Activated CD4-positive, CD25-positive, alpha-beta regulatory T cell (primary cell): ENCODE measurements at places on chromosomes 6 and 20.

DNA sequence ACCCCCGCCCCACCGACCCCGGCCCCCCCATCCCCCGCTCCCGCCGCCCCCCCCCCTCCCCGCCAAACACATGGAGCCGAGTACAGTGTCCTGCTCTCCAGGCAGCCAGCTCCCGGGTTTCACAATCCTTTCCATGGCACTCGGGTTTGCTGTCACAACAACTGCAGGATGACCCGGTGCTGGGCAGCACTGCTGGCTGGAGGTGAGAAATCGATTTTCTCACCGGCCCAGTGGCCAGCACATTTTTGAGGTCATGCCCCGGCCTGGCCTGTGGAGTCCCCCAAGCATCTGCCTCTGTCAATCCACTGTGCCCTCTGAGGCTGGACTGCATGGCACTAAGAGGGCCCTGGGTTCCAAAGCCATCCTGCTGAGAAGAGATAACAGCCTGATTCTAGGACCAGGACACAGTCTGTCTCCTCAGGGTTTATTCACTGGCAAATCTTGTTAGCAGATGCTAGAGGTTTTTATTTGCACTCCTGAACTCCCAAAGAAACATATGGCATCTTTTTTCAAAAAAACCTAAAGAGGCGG lies 129.5 kb downstream of the NFATC2 start:
- no peak for DNase-seq

DNA sequence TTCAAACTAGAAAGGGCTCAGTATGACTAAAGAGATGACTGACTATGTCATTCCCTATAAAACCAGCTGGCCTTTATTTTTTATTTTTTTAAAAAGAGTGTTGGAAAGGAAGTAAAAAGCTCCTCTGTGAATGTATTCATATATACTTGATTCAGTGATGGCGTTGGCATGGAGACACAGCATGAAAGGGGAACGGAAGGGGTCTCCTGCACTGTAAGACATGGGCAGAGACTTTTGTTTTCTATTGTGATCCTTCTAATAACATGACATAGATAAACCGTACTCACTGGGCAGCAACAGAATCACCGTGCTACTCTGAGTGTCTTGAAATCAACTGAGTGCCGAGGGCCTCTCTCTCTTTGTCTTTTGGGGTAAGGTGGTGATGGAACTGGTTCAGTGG lies 228.1 kb upstream of the RIN2 start:
- DNase-seq, result no peak

GRCh38 chr20:62770111-62770910 lies 26.0 kb upstream of the MRGBP start:
- no peak for DNase-seq

DNA sequence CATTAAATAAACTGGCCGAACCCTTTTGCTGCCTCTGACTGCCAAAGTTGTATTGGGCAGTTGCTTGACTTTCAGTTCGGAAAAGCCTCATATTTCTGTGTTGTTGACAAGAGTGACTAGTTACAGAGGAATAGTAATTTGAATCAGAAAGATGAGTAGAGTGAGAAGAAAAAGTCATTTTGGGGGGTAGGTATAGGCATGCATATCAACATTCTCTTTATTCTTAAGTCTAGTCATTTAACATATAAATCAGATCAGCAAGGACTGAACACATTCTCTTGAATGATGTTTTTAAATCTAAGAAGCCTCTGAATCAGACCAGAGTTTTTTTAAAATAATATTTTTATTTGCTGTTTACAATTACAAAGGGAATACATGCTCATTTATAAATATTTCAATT lies 4.9 kb upstream of the LMBRD1 start:
- DNase-seq, result no peak

DNA sequence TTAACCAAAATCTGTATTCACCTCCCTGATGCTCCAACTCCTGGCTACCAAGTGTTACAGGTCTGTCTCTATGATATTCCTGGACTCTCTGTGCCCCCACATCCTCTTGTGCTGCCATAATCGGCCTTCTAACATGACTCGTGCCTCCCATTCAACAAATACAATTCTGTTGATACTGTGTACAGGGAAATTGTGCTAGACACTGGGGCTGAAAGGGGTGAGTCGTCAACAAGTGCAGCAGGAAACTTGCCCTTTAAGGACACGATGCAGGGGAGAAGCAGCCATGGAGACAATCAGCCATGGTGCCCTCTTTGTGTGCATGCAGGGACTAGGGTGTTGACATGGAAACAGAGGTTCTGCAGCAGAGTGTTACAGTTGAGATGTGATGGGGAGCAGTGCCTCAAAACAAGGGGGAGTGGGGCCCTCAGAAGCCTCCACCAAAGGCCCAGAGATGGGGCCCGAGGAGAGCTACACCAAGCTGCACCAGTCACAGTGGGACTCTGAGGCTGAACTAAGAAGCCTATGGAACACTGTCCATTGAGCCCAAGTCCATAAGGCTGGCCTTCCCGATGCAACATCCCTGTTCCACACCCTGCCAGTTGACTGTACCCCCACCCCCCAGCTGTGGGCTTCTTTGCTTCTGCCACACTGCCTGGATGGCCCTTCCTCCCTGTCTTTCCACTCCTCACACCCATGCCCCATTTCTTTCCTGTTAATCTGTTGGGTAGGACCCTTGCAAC lies 3.1 kb downstream of the PCED1A start:
- no peak for DNase-seq

DNA sequence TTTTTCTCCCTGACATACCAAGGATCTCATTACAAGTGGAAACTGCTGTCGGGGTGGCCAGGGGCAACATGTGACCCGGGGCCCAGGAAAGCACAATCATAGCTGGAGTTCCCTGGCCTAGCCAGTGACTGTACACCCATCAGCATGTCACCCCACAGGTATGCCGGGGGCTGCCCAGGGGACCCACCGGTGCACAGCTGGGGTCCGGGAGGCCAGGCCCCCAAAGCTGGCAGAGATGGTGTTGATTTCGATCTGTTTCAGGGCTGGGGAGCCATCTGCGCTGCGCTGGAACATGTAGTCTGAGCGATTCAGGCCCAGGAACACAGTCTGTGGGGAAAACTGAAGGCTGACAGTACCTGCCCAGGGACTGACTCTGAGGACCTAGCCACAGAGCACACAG lies 13.3 kb downstream of the GSS start:
- DNase-seq, result no peak

DNA sequence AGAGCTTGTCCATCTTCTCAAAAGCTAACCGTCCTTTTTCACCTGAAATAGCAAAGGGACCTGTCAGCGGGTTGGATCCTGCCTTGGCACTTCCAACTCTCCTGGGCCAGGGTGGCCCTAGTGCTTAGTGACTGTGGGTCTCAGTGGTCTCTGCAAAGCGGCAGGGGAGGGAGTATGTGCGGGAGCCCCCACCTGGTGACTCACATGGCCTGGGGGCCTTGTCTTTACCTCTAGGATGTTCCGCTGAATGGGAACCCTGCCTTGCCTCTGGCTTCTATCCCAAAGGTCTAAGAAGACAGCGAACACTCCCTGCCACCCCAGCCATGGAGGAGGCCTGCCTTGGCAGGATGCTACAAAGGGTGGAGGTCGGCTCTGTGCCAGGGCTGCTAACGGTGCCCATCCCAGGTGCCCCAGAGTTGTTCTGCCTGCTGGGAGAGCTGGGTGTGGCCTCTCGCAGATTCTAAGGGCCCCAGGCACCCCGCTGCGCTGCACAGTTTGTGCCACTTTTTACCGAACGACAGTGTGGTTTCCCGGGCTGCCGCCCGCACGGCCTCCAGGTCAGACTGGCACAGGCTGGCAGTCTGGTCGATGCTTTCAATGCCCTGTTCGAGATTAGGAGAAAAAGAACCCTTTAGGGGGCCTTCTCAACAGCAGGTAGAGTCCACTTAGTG lies 77.2 kb downstream of the PTPN1 start:
- DNase-seq, result no peak

GRCh38 chr6:15515660-15516375 lies 147.0 kb downstream of the DTNBP1 start:
- DNase-seq, result no peak

DNA sequence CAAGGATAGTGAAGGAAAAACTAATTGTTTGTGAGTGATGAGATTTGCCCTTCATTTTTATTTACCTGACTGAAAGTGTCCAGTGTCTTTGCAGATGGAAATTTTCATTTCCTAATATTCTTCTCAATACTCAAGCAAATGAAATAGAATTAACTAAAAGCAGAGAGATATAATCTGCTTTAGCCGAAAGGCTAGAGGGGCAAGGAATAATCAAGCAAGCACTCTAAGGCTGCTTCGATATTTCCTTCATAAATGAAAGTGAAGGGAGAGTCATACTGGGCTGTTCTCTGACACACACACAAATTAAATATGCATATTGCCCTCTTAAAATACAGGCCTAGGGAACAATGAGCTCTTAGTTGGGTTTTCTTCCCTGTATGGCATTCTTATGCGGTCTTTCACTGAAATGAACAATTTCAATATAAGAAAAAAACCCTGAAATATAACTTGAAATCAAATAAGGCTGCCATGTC lies 47.5 kb upstream of the POPDC3 start:
- no peak for DNase-seq

DNA sequence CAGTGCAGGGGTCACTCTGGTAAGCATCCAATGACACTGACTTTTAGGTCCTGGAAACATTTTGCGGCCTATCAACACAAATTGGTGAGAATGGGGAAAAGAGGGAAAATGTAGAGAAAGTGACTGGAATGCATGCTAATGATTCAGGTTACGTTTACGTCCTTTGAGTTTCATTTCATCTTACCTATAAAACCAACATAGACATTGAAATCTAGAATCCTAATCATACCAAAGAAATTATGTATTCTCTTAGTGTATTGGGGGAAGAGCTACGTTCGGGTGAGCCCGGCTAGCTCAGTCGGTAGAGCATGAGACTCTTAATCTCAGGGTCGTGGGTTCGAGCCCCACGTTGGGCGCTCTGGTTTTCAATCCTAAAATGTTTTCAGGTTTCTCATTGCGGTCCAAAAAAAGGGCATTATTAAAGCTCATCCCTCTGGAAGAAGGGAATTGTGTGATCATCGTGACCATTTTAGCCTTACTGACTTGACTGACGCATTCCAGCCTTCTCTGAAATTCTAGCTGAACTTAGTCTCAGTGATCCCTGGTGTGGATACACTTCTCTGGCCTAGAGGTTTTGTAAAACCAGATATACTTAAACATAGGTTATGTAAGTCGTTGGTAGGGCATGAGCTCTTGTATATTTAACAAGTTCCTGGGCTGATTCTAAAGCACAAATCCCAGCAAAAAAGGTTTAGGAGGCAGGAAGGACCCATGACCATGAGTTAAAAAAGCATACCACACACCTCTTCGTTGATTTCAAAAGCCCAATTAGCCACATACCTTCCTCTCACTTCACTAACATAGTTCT lies 18.3 kb downstream of the HMGN4 start:
- peak; percentile 15 for DNase-seq

DNA sequence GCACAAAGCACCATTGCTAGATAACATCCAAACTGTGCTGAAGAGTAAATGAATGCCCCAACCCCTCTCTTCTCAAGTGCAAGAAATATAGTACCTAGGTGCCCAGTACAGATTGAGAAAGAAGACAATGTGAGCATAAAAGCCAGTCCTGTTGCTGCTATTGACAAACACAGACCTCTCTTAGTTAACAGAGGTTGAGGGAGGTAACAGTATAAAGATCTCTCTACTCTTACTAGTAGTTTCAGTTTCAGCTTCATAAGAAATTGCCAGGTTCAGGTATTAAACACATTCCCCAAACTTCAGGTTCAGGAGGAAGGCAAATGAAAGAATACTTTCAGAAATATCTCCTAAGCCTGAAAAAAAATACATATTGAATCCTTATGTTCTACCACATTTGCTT lies 31.4 kb downstream of the TBC1D32 start:
- DNase-seq, result no peak

- DNase-seq, result no peak
These were observed 117.6 kb downstream of the PERP start for GRCh38 chr6:137989664-137990063.

- no peak for DNase-seq
These were observed 124.3 kb downstream of the SCML4 start for GRCh38 chr6:107699697-107700325.

- DNase-seq, result no peak
These were observed 60.8 kb upstream of the TMEM30A start for GRCh38 chr6:75345413-75345812.

DNA sequence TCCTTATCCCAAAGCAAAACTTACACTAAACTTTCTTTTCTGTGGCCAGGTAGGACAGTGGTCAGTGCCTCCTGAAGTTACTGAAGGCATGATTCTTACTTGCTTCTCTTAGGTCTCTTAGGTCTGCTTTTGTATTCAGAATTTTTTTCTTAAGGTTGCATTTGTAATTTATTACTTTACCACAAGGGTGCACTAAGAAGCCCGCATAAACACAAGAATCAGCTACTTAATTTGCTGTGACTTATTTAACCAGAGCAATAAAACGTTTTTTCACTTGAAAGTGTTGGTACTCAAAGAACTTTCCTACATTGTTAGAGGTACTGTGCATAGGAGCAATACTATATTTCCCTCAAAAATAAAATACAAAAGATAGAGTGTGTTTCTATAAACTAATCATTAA lies 75.4 kb upstream of the LAMA2 start:
- DNase-seq, result no peak

DNA sequence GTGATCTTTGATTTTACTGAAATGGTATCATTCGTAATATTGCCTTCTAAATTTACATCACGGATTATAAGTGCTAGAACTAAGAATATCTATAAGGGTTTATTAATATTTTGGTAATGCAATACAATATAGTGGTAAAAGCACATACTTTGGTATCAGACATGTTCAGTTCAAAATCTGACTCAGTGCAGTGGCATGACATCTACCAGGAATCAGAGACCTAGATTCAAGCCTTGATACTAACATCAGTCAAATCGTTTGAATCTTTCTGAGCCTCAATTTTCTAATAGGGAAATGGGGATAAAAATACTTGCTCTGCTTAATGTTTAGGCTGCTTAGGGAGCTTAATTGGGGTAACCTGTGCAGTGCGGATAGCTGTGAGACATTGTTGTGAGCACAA lies 488.0 kb downstream of the BCKDHB start:
- no peak for DNase-seq

DNA sequence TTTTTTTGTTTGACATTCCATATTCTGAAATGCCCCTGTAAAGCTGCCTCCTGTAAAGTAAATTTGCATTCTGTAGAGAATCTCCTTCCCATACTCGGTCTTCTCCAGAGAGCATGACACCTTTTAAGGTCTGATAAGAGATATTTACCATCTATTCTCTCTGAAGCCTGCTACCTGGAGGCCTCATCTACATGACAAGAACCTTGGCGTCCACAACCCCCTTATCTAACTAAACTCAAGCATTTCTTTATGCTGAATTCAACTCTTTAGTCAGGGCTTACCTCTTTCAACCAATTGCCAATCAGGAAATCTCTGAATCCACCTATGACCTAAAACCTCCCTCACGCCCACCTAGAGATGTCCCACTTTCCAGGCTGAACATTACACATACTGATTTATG lies 51.6 kb downstream of the FAM184A start:
- no peak for DNase-seq
